ENCODE measurements at places on chromosomes 7 and 10.

DNA sequence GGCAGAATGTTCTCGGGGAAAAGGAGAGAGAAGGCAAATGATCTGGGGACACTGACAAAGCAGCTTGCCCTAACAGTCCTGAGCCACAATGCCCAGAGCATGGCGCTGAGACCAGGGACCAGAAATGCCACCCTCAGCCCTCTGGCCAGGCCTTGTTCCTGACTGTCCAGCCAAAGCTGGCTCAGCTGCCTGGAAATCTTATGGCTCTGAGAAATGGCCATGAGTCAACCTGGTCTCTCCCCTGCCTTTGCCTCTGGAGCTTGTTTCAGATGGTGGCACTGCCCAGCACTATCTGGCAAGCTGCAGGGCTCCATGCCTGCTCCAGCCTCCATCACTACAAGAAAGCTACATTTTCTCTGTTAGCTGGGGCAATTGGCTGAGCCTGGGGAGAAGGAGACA, 90.5 kb upstream of the PLXNA4 start:
- no peak for DNase-seq

- DNase-seq: peak; percentile 17
Observed at GRCh38 chr10:113169853-113170460, 219.9 kb downstream of the TCF7L2 start.

DNA sequence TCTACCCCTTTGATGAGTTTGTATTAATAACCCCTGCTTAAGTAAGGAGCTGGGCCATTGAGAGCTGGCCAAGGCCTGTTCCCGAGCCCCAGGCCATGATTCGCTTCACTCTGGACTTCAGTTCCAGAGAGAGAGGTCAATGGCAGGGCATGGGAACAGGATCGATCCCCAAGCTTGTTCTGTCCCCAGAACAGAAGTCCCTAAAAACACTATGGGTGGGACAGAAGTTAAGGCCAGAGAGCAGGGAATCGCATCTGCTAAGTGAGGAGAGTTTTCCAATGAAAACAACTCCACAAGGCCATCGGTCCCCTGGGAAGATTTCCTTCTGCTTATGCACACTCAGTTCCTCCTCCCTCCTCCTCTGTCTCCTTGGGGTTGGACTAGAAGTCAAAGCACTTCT, 159.6 kb downstream of the LSM5 start:
- DNase-seq: no peak

DNA sequence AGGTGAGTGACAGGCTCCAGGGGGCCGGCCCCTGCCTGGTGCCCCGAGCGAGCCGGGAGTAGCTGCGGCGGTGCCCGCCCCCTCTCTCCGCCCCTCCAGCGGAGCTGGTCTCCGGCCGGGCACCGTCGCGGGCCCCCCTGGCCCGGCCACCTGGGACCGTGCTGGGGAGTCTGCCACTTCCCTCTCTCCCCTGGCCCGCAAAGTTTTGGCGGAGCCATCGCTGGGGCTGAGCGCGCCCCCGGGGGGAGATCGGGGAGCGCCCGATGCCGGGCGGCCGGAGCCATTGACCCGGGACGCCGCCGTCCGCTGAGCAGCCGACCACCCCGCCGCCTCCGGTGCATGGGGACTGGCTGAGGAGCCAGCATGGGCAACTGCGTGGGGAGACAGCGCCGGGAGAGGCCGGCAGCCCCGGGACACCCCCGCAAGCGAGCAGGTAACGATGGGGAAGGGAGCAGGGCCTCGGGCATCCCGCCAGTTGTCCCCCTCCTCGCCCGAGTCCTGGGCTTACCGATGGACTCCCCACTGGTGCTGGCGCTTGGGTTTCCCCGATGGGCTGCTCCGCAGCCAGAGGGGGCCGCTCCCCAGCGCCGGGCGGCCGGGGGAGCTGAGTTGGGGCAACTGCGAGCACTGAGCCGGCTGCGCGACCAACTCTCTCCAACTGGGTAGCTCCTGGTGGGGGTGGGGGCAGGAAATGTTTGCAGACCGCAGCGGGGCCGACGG, at the start of gene UBTD1:
UBTD1 (plus strand) TSS at position 84 of the 720 bp plus-strand sequence; CDS start at position 364, 280 bp downstream.
- no peak for DNase-seq

DNA sequence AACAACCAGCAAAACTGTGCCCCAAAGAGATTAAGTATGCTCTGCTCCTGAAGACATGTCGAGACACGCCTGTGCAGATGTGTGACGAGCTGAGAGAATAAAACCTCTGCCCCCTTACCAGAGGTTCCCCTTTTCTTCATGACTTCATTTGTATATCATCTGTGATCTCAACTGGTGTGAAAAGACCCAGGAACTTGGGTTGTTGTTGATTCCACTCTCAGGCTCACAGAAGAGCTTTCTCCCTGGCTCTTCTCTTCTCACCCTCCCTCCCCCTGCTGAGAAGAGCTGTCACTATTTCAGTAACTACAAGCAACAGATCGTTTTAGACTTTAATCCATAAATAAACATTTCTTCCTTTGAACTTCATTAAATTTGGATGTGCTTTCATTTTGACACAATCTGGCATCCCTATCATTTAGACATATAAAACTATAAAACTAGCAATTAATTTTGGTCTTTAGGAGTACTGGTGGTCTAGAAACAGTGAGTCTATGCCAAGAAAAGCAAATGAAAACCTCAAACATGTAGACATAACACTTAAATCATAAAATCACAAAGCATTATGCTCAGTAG, 179.3 kb upstream of the FZD8 start:
- peak; percentile 14 for DNase-seq

DNA sequence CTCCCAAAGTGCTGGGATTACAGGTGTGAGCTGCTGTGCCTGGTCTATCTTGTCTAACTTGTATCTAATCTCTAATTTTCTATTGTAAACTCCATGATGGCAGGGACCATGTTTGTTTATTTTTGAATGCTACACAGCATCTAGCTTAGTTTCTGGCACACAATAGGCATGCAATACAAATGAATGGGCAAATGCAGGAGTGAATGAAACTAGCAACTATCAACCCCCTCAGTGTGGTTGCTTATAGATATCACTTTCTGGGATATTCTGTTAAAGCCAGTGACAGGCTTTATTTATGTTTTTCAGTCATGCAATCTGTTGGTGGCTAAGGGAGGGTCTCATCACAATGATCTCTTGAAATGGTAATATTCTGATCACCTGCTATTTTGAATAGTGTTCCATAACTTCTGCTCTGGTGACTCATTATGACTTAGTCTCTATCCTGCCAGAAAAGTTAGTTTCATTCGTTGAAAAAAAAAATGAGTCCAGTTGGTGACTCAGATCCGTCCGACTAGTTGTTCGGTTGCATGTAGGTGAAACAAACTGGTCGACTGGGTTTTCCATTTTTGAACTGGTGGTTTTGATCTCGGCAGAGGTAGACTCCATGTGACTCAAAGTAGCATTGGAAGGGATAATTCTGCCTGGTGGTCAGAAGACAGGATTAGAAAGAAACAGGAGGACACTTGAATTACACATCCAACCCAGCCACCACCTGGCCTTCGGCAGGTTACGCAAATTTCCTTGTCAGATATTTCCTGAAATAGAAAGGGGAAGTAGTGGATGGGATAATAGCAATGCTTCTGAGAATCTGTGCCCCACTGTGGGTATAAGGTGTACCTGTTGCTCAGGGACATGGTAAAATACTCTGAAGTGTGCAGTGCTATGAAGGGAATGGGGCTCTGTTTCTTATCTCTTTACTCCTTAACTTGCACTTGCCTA, 76.8 kb downstream of the GATA3 start:
- no peak for DNase-seq

GRCh38 chr7:55296070-55296469, 69.1 kb upstream of the LANCL2 start:
- DNase-seq: no peak

DNA sequence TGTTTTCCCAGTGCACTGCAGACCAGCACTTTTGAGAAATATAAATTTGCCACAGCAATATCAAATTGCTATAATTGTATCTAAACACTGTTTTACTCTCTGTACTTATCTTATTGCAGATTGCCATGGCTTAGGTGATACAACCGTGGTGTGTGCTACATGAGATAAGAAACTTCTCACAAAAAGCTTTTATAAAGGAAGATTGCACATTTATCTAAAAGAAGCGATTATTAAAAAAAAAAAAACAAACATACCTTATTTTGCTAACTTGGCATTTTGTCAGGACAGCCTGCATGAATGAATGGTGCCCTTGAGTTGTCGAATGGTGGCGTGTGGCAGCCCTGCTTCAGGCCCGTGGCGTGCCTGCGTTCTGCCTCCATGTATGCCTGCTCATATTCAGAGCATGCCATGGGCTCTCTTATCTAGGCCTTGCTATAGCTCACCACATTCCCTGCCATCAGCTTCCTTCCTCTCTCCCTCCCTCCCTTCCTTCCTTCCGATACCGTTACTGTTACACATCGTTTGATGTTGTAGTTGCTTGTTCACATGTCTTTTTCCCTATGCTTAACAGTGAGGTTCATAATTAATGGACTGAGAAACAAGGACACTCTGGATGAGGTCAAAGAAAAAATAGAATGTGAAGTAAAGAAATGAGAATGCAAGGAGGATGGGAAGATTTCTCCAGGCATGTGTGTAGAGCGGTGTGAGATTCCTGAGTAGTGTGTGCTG, 34.9 kb downstream of the PRKAR2B start:
- DNase-seq: no peak

GRCh38 chr10:131943021-131943814, 38.5 kb downstream of the BNIP3 start:
- no peak for DNase-seq

DNA sequence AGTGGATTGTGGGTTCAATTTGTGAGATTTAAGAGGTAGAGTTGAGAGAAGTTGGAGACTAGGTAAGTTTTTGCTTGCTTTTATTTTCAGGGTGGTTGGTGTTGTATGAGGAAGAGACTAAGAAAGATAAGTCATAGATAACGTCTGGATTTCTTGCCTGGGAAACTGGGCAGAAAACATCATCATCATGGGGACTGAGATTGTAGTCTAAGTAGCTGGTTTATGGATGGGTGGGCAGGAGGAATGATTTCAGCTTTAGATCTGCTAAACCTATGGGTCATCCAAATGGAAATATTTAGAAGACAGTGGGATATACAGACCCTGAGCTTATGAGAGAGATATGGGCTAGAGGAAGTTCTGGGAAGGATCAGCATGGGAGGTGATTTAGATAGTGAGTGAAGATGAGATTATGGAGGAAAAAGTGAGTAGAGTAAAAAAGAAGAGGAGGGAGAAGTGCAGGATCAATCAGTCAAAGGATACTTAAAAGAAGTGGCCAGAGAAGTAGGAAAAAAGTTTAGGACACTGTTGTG, 169.8 kb downstream of the WNT2 start:
- no peak for DNase-seq

- DNase-seq: no peak
Observed at GRCh38 chr10:123298583-123298982, 144.4 kb downstream of the BUB3 start.

DNA sequence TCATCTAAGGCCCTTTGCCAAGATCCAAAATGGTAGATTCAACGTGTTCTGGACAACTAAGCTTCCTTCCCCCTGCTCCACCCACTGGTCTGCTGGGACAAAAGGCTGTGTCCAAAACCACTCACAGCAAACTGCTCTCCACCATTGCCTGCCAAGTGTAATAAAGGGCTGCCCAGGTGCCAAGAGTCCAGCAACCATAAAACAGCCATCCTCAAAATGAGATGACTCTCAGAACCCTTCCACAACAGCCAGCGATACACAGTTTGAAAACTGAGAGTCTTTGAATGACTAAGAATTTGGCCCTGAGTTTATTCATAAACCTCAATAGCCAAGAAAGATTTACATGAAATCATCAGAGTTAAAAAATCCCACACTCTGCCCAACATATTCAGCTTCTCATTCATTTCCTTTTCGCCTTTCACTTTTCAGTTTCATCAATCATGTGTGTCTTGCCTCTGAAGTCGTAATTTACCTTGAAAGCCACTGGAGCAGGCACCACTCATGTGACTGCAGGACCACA, 658.1 kb upstream of the MGMT start:
- DNase-seq: no peak

- no peak for DNase-seq
Observed at GRCh38 chr7:64873155-64873500, 29.9 kb upstream of the ZNF273 start.

DNA sequence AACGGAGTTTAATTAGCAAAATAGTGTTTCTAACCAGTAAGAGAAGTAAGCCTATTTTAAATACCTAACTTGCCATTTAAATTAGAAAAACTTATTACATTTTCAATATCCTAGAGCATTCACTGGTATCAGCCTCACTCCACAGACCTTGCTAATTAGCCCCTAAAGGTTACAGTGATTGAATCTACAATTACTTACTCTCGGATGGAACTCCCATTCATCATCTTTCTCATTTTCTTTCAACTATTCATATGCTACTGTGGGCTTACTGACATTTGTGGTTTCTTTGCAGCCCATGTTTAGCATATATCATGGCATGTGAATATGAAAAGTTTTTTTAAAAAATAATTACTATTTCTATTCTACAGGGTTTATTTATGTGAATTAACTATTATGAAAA, 86.4 kb downstream of the GPR37 start:
- no peak for DNase-seq

DNA sequence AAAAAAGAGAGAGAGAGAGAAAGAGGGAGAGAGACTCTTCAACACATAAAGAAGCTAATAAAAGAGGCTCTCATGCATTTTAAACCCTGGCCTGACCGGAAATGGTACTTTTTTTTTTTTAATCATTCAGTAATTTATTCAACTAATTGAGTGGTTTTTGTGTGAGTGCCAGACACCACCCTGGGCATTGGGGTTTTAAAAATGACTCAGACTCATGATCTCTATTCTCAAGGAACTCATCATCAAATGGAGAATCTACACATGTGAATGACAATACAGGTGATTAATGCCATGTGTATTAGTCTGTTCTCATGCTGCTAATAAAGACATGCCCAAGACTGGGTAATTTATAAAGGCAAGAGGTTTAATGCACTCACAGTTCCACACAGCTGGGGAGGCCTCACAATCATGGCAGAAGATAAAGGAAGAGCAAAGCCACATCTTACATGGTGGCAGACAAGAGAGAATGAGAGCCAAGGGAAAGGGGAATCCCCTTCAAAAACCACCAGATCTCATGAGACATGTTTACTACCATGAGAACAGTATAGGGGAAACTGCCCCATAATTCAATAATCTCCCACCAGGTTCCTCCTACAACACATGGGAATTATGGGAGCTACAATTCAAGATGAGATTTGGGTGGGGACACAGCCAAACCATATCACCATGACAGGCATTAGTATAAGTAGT, 158.5 kb upstream of the AUTS2 start:
- no peak for DNase-seq

DNA sequence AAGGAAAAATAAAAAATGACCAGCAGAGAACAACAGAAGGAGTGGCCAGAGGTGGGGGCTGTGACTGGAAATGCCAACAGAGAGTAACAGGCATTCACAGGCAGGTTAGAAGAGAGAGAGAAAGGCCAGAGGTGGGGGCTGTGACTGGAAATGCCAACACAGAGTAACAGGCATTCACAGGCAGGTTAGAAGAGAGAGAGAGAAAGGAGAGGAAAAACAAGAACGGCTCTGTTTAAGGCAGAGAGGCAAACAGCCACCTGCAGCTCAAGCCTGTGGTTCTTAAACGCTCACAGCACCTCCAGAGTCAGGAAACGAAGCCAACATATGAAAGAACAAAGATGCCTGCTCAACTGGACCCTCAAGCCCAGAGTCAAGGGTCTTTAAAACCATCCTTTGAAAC, 39.5 kb upstream of the DGKI start:
- DNase-seq: no peak
